NCI-H1417 (cell line): ENCODE measurements at places on chromosomes 4 and X.
A peak's percentile ranks its signal among the peaks of the same experiment; 100 is the strongest.

- DNase-seq: no peak
These were observed 69.6 kb upstream of the NDP start for GRCh38 chrX:44042751-44043150.

- DNase-seq: no peak
These were observed 15.0 kb downstream of the EREG start for GRCh38 chr4:74379912-74380311.

GRCh38 chr4:96708766-96709165, 868.9 kb downstream of the PDHA2 start:
- DNase-seq: no peak

GRCh38 chr4:85527815-85528214, 52.9 kb downstream of the ARHGAP24 start:
- peak; percentile 12 for DNase-seq

GRCh38 chrX:22652596-22652995, 347.2 kb upstream of the DDX53 start:
- DNase-seq: no peak

GRCh38 chr4:36292556-36293188, 11.3 kb downstream of the DTHD1 start:
- DNase-seq: no peak

- no peak for DNase-seq
These were observed 262.6 kb downstream of the C4orf33 start for GRCh38 chr4:129358571-129358970.

GRCh38 chrX:38799995-38800580, 1.2 kb upstream of the MID1IP1 start:
- no peak for DNase-seq
